ENCODE measurements at places on chromosomes 5 and 9. TPM values are rescaled to one million over a fixed set of nuclear protein-coding genes. Genes with fewer than 3 reads are reported as not detected.

The C5orf58 gene
- not detected for total RNA-seq

The DMRT3 gene
- total RNA-seq, result not detected

The PRSS3 gene
- 18.7 TPM for total RNA-seq

The PCDHB15 gene
- total RNA-seq, result 0.05 TPM

The PDZD2 gene
- total RNA-seq, result 0.23 TPM

The C9orf40 gene
- 10.7 TPM for total RNA-seq

The OTP gene
- 0.13 TPM for total RNA-seq

The PDE8B gene
- total RNA-seq, result 1.7 TPM

The BNC2 gene
- 7.2 TPM for total RNA-seq

All from A549 treated with GW870086 at 1 μM for 4 hours (cell line).